ENCODE measurements at places on chromosomes 1 and 21.

GRCh38 chr1:227733309-227733705 lies 1.8 kb downstream of the JMJD4 start:
- no peak for DNase-seq

DNA sequence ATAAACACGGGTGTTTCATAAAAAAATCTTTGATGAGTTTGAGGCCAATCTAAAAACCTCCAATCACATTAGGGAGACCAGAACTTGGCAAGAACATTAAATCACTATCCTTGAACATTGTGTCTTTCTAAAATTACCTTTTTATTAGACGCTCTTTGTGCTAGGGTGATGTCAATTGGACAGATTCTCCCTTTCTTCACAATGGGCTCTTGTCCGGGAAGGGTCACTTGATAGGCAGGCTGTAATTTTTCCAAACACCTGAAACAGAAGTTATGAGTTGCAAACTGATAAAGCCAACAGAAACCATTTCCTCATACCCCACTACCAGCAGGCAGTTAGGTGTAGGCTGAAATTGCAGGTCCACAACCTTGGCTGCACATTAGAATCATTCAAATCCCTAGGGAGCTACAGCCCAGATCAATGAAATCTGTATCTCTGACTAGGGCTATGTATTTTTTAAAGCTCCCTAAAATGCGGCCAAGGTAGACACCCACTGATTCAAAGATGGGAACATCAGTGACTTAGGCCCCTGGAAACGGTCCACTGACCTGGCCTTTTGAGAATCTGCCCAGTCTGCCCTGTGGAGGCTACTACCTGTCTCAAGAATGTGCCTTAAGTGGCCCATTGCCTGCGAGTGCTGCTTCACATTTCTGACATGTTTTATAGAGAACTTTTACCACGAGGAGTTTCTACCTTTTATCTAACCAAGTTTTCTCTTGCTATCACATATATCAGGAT lies 16.5 kb downstream of the EIF2D start:
- DNase-seq: no peak

- no peak for DNase-seq
Observed at GRCh38 chr1:207156826-207157225, 52.8 kb downstream of the C4BPA start.

- DNase-seq: no peak
Observed at GRCh38 chr1:3915551-3916121, 15.6 kb upstream of the C1orf174 start.

DNA sequence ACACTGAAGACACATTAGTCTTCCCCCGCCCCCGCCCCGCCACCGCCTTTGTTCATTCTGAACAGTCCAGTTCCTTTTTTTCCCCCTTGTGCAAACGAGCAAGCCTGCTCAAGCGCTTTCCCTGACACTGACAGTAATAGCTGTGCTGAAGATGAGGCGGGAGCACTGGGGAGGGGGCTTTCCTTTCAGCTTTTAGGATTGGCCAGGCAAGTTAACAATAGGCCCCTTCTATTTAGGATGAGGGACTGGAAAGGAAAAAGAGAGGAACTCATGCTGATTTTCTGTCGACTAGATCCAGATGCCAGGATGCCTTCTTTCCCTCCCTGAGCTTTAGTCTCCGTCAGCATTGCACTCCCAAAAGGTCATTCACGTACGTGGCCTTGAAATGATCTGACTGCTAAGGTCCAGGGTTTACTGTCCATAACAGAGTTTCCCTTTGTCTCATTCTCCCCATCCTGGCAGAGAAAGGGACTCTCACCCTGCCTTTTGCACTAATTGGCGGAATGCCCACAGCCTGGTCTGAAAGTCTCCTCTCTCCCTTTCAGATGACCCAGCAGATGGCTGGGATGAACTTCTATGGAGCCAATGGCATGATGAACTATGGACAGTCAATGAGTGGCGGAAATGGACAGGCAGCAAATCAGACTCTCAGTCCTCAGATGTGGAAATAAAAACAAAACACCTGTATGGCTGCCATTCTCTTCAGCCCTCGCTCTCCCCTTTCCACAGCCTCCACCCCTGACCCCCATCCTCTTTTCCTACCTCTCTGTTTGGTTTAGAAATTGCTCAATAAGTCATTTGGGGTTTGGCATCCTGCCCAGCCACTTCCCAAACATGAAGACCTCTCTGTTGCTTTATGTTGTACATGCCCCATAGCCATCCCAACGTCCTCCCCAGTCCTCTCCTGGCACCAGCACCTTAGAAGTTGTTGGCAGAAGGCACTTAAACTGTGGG lies 28.6 kb upstream of the ZFP69B start:
- DNase-seq: no peak

DNA sequence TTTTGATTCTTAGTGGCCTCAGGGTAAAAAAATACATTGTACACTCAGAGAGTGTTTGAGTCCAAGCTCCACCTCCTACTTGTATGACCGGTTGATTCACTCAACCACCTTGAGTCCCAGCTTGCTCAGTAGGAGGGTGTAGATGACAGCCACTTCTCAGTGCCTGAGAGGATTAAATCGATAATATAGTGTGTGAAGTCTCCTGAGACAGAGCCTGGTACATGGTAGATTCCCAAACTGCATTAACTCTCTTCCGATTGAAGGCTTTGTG lies 38.4 kb downstream of the NCMAP start:
- DNase-seq: no peak

GRCh38 chr1:226619031-226619430 lies 70.5 kb downstream of the STUM start:
- no peak for DNase-seq

- no peak for DNase-seq
Observed at GRCh38 chr1:165134431-165134830, 222.1 kb downstream of the LMX1A start.

DNA sequence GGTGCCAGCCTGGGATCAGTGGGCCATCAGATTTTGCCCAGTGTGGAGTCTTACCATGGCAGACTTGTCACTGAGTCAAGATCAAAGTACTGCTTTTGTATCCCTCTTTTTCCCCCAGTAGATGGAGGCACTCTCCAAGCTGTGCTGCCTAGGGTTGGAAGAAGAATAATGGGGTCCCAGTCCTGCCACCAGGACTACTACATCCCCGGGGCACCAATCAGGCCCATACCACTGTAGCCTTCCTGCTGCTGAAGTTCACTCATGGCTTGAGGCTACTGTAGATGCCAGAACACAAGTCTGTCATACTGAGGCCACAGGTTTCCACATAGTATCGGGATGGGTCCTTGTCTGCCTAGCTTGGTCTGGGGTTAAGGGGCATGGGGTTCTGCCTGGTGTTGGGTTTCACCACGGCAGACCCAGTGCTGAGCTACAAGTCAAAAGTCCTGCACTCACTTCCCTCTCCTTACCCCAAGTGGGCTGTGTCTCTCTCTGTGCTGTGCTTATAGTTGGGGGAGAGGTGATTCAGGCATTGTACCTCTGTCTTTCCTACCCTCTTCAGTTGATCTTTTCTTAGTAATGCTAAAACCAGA lies 53.4 kb downstream of the PKN2 start:
- no peak for DNase-seq

Measured in RKO (cell line).